CD4-positive, alpha-beta T cell (primary cell): ENCODE measurements at places on chromosomes 1 and 21. TPM values are rescaled to one million over a fixed set of nuclear protein-coding genes. Genes with fewer than 3 reads are reported as not detected.
A peak's percentile ranks its signal among the peaks of the same experiment; 100 is the strongest.

GRCh38 chr1:19390901-19391595, 78.9 kb downstream of the SLC66A1 start:
- peak; percentile 86 for DNase-seq

VASH2 gene
- total RNA-seq: 0.11 TPM

CADM3 gene
- total RNA-seq: not detected

- no peak for DNase-seq
Measured at GRCh38 chr21:37797403-37797802, 118.9 kb downstream of the KCNJ6 start.

FCGR3B gene
- not detected for total RNA-seq

DNA sequence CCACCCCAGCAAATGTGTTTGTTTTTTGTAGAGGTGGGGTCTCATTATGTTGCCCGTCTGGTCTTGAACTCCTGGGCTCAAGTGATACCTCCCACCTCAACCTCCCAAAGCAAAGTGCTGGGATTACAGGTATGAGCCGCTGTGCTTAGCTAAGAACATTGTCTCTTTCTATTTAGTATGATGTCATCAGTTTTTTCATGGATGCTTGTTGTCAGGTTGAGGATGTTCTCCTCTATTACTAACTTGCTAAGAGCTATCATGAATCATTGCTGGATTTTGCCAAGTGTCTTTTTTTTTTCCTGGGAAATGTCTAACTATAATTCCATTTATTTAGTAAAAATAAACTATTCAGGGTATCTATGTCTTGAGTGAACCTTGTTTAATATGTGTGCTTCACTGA, 19.0 kb upstream of the MPC2 start:
- no peak for DNase-seq

KRTAP6-1 gene
- not detected for total RNA-seq

GRCh38 chr1:157001304-157001703, 44.2 kb downstream of the ARHGEF11 start:
- no peak for DNase-seq

DNA sequence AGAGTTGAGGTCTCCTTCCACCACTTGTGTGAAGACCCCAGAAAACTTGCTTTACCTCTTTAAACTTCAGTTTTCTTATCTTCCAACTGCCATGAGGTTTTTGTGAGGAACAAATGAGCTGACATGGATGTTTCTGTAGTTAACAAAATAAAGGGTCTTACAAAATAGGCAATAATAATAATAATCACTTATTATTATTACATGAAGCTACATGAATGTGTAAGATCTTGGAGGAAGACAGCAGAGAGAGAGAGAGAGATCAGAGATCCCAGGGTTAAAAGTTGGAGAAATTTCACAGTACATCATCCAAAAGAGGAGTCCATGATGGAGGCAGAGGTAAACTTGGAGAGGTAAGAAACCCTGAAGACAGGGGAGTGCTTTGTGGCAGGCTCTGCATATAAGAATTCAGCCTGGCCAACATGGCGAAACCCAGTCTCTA, 10.7 kb downstream of the RCC1 start:
- no peak for DNase-seq

CLCNKA gene
- not detected for total RNA-seq

- DNase-seq: no peak
Measured at GRCh38 chr1:67446893-67447292, 16.7 kb upstream of the SERBP1 start.

- DNase-seq: no peak
Measured at GRCh38 chr1:11187494-11187893, 1.7 kb upstream of the ANGPTL7 start.

SIK1 gene
- 317 TPM for total RNA-seq

RHCE gene
- total RNA-seq: 0.25 TPM

DCDC2B gene
- not detected for total RNA-seq

ANKRD65 gene
- total RNA-seq: not detected

LEFTY2 gene
- not detected for total RNA-seq

DNA sequence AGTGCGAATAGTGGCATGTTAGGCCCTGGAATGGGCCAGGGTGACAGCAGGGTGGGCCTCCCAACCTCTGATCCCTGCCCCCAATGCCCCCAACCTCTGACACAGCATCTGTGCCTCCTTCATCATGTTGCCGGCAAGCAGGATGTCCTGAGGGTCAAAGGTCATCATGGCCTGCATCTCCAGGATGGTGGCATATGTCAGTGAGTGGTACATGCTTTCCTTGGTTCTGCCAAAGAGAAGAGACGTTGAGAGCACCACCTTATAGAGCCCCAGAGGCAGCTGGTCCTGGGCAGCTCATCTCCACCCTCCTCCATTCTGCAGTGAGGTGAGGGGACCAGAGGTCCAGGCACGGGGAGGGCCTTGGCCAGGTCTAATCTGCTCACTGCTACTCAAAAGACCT, 17.6 kb downstream of the TTC39A start:
- DNase-seq: no peak

DNA sequence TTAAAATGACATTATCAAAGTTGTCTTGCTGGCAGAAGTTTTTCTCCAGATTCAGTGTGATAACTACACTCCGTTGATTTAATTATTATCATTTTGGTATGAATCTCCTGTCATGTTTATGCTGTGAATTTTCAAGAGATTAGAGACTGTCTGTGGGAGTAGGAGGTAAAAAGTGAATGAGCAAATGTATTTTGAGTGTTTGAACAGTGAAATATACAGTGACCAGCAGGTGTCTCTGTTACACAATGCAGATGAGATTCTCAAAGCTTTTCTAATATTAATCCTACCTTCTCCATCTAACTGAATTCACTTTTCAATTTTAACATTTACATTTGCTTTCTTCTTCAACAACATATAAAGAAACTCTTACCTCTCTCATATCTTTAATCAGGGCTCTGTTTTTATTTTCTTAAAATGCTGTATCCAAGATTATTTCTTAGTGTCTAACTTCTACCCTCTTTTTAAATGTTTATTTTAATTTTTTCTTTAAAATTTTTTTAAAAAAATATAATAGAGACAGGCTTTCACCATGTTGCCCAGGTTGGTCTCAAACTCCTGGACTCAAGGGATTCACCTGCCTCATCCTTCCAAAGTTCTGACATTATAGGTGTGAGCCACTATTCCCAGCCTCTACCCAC, 20.9 kb upstream of the HSPA13 start:
- DNase-seq: no peak

DNA sequence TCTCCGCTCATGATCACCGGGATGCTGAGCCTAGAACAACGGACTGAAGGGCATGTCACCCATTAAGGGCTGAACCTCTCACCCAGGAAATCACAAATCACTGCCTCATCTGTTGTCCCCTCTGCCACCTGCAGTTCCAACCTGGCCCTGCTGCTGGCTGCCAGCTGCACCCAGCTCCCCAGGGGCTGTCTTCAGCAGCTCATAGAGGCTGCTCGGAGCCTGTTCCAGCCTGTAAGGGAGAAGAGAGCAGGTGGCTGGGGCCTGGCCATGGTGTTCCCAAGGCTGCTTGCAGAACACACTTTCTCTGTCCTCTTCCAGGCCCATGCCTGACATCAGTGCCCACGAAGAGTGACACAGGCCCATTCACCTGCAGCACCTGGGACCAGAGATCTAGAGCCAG, 44.5 kb upstream of the DISP3 start:
- DNase-seq: no peak

DNA sequence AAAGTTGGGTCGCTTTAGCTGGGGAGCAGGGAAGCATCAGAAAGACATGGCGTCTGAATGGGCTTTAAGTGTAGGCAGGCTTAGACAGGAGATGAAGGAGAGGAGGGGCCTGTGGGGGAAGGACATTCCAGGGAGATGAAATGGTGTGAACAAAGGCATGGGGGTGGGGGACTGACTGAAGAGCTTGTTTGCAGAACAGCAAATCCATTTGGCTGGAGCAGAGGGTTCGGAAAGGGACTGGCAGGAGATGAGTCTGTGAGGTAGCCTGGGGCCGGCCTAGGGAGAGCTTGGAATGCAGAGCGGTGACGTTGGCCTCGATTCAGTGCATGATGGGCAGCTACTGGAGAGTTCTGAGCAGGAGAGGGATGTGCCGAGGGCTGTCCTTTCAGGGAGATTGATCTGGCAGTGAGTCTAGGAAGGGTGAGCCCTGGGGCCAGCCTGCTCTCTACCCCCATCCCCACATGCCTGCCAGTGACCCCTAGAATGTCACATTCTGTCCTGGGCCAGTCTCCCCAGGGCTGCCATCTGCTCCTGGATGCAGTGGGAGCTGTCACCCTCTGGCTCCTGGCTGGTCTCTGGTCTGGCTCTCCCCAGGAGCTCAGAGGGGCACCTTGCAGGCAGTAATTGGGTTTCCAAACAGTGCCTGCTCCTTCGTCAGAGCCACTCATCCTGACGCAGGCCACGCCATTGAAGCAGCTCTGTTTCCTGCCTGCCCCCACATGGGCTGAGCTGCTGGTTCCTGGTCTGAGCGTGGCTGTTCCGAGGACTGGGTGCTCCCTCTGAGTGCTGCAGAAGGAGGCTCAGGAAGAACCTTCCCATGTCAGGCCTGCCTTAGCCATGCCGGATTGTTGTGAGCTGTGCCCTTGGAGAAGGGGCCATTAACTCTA, 22.3 kb upstream of the TMEM222 start:
- DNase-seq: no peak

- no peak for DNase-seq
Measured at GRCh38 chr1:51301152-51301843, 29.1 kb downstream of the TTC39A start.

DNA sequence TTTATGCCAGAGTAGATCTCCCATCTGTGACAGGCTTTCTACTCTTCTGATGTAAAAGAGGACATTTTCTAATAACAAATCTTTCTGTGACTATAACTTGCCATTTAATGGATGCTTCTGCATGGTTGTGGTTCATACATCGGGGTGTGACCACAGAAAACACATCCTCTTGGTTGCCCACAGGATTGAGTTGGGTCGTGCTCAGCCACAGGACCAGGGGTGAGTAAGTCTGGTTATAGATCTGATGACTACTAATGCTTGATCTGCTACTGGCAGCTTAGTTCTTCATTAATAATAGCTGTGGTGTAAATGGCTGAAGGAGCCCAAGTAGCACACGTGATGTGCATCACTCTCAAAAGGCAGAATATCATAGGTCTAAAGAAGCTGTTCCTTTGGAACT, 328.2 kb downstream of the RWDD3 start:
- no peak for DNase-seq

- DNase-seq: no peak
Measured at GRCh38 chr1:176172215-176172614, 34.9 kb downstream of the COP1 start.

- peak; percentile 2 for DNase-seq
Measured at GRCh38 chr1:12276225-12276624, 46.4 kb downstream of the VPS13D start.

DNA sequence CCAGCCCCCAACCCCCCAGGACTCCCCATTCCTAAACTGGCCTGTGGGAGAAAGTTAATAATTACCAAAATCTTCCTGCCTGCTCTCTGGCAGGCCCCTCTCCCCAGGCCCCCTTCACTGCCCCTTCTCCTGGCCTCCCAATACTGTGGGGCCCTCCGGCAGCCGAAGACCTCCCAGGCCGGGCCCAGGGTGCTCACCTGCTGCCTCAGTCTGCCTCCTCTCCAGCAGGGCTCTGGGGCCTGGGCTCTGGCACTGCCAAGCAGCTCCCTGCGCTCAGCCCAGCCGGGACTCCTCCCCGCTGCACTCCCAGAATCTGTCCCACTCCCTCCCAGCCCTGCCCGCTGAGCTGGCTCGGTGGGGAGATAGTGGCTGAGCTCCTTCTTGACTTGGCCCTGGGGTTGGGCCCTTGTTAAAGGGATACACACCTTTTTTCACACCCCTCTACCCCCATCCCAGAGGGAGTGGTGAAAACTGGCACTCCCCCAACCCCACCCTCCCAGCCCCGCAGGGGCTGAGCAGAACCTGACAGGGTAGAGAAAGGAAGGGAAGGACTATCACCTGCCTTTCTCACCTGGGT, at the start of gene S100A16:
S100A16 (minus strand) TSS at position 383 of the 577 bp plus-strand sequence. CDS start 4,986 bp downstream, outside the sequence.
- no peak for DNase-seq

DNA sequence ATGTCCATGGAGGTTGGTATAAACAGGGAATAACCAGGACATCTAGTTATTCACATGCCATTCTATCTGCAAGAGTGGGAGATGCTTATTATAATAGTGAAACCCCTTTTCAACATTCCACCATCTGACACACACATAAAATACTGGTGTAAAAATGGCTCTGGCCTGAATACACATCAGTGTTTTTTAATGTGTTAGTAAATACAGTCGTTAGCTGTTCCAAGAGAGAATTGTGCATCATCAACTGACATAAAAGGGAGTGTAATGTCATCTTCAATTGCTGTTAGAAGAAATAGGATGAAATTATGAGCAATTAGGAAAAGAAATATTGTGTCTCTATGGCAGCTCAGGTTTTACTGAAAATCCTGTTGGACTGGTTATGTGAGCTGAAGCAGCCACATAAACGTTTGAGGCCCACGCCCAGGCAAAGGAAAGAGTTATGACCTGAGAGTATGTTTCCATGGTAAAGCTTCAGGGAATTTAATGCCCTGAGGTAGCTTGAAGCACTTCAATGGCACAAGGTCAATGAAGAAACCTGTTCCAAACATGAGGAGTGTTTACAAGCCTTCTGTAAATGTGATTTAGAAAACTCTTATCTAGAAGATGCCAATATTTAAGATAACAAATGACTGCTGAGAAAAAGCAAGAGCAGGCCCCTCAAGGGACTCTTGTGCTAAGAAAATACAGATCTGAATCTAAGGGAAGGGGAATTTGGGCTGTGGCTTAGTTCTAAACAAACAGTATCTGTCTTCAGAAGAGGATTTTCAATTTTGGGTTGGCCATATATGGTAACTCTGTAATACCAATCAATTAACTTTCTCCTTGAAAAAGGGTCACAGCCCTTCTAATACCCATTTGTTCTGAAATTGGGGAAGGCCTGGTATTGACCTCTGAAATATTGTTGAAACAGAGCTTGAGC, 384.3 kb downstream of the SEC16B start:
- DNase-seq: no peak

DNA sequence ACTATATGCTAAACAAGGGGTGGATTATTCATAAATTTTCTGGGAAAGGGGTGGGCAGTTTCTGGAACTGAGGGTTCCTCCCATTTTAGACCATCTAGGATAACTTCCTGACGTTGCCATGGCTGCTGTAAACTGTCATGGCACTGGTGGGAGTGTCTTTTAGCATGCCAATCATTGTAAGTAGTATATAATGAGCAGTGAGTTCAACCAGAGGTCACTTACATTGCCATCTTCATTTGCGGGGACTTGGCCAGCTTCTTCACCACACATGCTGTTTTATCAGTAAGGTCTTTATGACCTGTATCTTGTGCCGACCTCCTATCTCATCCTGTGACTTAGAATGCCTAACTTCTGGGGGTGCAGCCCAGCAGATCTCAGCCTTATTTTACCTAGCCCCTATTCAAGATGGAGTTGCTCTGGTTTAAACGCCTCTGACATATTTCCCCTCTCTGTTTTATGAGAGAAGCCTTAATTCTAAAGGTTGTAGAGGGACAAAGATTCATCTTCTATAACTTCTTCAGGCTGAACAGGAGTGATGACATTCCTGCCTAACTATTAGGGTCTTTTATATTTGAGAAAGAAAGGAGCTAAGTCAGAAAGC, 60.4 kb downstream of the DIP2A start:
- DNase-seq: no peak

GRCh38 chr1:221184131-221184794, 305.0 kb downstream of the HLX start:
- no peak for DNase-seq

SLAMF6 gene
- total RNA-seq: 6.3 TPM

LORICRIN gene
- not detected for total RNA-seq

NUP210L gene
- 0.03 TPM for total RNA-seq

GRCh38 chr1:115652236-115652788, 10.5 kb downstream of the VANGL1 start:
- DNase-seq: no peak
